T-cell (primary cell): ENCODE measurements at places on chromosomes 16 and 17. TPM values are rescaled to one million over a fixed set of nuclear protein-coding genes. Genes with fewer than 3 reads are reported as not detected.

Gene NOXO1
- 2.2 TPM for total RNA-seq

Gene TLCD3A
- 2.8 TPM for total RNA-seq

Gene DPEP3
- total RNA-seq: 1.0 TPM

Gene C17orf100
- total RNA-seq: 1.5 TPM

Gene DBF4B
- total RNA-seq: 7.1 TPM

Gene NOMO2
- total RNA-seq: 96.3 TPM

Gene DPH1
- total RNA-seq: 94.2 TPM

Gene NTN3
- not detected for total RNA-seq

Gene CACNG3
- not detected for total RNA-seq

Gene MSRB1
- 9.6 TPM for total RNA-seq

Gene CNGB1
- total RNA-seq: not detected

Gene ACSM5
- total RNA-seq: 0.28 TPM

Gene DPEP1
- not detected for total RNA-seq

Gene C17orf78
- total RNA-seq: not detected

Gene ZSCAN10
- 0.23 TPM for total RNA-seq

Gene CA5A
- not detected for total RNA-seq

Gene MSLN
- total RNA-seq: 0.55 TPM

Gene KIF18B
- 0.62 TPM for total RNA-seq

Gene DNAI2
- 5.3 TPM for total RNA-seq

Gene OTOP2
- total RNA-seq: not detected

Gene SOX9
- total RNA-seq: 0.23 TPM

Gene KRTAP2-1
- total RNA-seq: not detected
